ENCODE measurements at places on chromosomes 5 and 9. TPM values are rescaled to one million over a fixed set of nuclear protein-coding genes. Genes with fewer than 3 reads are reported as not detected.

The AFAP1L1 gene
- 137 TPM for total RNA-seq

The SEC16A gene
- 15.1 TPM for total RNA-seq

The GARIN3 gene
- not detected for total RNA-seq

The C8G gene
- total RNA-seq, result not detected

The EMB gene
- total RNA-seq, result 0.25 TPM

The ENTPD2 gene
- under 0.01 TPM for total RNA-seq

The PCDHGA8 gene
- total RNA-seq, result 3.0 TPM

The CARTPT gene
- total RNA-seq, result not detected

The FBXL7 gene
- 23.9 TPM for total RNA-seq

The PCDHA5 gene
- total RNA-seq, result under 0.01 TPM

The EPB41L4B gene
- total RNA-seq, result 0.16 TPM

The PCDHA3 gene
- total RNA-seq, result under 0.01 TPM

The IFNA21 gene
- total RNA-seq, result not detected

The WDR55 gene
- total RNA-seq, result 30.4 TPM

The ANXA2R gene
- 13.0 TPM for total RNA-seq

The DOLK gene
- total RNA-seq, result 24.0 TPM

The C1QTNF3 gene
- total RNA-seq, result 0.65 TPM

The RACK1 gene
- 4,748 TPM for total RNA-seq

All from bladder microvascular endothelial cell (primary cell).